Coronary artery (tissue), 2 donors: ENCODE measurements at places on chromosomes 6 and 20.

- no peak for DNase-seq
Observed at GRCh38 chr20:46401478-46401860, 4.9 kb downstream of the ELMO2 start.

DNA sequence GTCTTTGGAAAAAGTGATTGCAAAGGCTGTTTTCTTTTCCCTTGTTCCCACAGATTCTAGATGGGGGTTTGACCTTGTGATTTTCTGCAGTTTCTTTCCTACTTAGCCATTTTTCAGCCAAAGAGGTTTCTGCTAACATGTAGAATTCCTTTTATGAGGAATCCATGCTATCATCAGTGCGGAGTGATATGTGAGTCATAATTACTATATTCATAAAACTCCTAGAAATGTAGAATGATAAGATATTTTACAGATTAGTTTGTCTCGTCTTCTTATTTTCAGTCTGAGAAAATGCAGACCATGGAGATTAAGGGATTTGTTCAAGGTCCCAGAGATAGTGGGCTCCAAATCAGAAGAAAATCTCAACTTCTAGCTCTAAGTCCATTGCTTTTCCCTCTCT, 98.6 kb downstream of the KCNQ5 start:
- DNase-seq, result no peak

DNA sequence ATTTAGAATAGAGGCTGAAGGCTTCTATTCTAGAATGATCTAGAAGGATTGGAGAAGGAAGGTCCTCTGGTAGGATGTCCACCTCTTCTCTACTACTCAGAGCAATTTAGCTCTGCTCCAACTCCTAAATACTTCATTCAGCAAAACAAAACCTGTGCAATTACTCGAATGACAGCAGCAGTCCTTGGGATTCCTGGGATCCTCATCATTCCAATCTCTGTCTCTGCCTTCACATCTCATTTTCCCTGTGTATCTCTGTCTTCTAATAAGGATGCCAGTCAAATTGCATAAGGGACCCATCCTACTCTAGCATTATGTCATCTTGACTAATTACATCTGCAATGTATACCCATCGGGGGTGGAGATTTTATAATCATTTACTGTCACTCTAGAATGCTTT, 5.5 kb upstream of the AIG1 start:
- no peak for DNase-seq

GRCh38 chr20:48373555-48373934, 454.3 kb downstream of the PREX1 start:
- no peak for DNase-seq

DNA sequence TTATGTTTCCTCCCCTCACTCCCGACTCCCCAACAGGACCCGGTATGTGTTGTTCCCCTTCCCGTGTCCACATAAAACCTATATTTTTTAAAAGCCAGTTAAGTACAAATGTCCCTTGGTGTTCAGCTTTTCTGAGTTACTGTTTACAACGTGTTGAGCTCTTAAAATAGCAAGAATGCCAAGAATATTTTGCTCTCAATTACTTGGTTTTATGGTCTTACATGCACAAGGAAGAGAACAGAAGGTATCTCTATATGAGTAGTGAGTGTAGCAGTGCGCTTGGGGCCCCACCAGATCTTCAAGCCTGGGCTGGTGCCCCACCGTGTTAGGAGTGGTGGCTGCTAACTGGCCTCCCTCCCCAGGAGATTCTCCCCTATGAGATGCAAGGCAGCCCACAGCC, 75.3 kb downstream of the RIN2 start:
- DNase-seq, result no peak

GRCh38 chr20:3786126-3786484, 435 bp downstream of the CENPB start:
- DNase-seq, result no peak

GRCh38 chr6:125255201-125255600, 46.6 kb downstream of the HDDC2 start:
- DNase-seq, result no peak

DNA sequence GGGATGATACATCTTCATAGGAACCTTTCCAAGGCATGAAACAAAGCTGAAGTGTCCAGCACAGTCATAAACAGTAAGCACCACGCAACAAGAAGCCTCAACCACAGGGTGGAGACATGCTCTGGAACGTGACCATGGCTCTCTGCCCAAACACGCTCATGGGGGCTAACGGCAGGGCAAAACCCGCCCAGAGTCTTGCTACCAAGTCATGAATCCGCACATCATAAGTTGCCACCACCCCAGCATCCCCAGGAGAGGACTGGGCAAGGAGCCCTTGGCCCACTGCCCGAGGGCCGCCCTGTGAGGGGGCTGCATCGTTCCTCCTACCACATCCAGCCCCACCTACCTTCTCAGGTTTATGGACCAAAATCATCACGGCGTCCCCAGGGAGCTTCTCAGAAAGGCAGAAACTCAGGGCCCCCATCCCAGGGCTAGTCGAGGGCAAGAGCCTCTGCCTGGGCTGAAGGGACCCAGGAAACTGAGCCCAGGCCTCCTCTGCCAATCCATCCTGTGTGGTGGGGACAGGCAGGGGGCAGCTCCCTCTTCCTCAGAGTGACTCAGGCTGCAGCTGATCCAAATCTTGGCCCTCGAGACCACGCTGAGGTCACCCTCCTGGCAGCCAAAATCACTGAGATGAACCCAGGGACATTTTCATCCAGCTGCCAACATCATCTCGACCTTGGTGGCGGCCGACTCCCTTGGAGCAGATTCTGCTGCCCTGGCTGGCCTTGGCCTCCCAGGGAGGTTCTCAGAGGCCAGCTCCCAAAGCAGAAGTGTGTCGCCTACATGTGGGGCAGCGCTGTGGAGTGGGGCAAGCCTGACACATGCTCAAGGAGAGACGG, 42.6 kb downstream of the BMP7 start:
- DNase-seq, result no peak

DNA sequence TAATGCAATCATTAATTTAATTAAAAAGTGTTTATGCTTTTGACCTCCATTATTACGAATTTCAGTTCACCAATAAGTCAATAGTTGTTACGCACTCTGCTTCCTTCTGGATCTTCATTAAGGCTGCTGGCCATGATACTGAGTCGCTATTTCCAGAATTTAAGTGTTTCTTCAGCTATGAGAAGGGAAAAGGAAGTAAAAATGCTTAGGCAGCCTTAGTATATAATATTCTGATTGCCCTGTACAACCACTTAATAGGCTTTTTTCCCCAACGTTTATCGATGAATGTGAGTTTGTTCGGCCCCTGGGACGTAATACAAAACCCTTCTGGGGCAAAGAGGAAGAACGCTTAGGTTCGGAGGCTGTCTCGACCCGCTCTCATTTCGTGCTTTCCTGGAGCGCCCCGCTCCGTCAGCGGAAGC, 644 bp downstream of the OARD1 start:
- DNase-seq, result no peak

DNA sequence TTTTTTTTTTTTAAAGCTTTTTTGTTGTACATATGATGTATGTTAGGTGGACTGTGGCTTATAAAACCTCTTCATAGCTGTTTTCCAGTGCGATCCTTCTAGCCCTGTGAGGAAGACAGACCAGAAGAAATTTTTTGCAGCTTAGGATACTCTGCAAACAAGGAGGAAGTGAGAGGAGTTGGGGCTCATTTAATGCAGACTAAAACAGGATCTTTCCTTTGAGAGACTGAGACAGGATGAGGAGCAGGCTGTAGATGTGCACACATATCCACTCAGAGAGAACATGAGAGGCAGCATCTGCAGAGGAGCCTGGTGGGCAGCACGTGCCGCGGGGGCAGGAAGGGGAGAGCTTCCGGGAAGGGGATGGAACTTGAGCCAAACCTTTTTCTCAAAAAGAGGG, 45.7 kb downstream of the PPARD start:
- DNase-seq, result no peak

GRCh38 chr6:123118811-123119210, 122.8 kb downstream of the CLVS2 start:
- no peak for DNase-seq

DNA sequence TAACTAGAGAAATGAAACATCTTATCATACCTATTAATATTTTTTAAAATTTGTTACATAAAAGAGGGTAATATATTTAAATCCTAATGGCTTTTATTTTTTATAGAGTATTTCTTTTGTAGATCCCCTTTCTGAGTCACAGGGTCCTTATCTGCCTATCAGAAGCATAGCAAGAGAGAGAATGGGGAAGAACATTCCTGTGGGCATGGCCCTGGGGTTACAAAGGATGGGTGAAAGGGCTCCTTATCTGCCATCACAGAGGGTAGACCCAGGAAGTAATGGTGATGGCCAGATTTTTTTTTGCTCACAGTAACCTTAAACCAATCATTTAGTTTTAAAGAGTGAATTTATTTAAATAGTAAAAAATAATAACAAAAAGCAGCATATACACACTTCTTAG, 582.1 kb upstream of the HTR1E start:
- no peak for DNase-seq

GRCh38 chr6:129517288-129517687, 192.7 kb downstream of the ARHGAP18 start:
- DNase-seq, result no peak

GRCh38 chr6:90021711-90022110, 127.4 kb downstream of the GJA10 start:
- DNase-seq, result no peak

DNA sequence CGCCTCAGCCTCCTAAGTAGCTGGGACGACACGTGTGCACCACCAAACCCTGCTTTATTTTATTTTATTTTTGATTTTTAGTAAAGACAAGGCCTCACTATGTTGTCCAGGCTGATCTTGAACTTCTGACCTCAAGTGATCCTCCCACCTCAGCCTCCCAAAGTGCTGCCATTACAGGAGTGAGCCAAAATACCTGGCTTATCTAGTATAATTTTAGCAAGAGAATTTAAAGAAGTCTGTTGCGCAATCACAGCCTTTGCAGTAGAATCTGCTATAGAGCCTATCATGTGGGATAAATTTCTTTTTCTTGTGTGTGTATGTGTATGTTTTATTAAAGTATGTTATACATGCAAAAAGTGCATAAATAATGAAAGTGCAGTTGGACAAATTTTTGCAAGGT, 92.1 kb upstream of the ANKEF1 start:
- no peak for DNase-seq

GRCh38 chr6:165776691-165777090, 113.7 kb upstream of the PDE10A start:
- no peak for DNase-seq

DNA sequence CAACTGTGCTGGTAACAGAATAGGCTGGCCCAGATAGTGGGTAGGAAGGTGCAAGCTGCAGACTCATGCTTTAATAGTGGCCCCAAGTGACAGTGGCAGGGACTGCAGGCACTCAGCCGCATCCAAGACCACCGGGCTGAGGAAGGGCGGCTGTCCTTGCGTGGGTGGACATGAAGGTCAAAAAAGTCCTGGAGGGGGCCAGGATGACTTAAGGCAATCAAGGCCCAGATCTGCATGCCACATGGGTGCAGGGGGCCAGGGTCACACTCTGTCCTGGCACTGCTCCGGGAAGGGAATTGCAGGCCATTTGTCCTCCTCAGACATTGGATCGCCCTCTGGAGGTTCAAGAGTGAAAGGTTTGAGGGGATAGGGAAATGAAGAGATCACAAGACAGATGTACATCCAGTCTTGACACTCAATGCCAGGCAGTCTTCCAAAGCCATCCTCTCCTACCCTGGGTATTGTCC, 10.4 kb upstream of the VNN2 start:
- no peak for DNase-seq

DNA sequence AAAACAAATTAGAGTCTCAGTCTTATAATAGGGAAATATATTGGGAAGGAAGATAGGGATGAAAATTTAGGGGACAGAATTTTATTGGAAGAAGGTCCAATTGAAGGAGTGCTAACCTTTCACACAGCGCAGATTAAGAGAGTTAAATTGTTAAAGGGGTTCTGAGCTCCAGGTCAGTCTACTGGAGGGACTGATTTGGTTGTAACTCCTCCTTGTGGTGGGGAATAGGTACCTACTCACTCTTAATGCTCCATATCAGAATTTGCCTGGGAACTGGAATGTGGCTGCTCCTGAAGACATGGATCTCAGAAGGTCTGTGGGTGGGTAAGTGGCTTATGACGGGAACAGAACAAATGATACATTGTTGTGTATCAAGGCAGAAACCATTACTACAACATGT, 143.5 kb downstream of the FLRT3 start:
- no peak for DNase-seq

GRCh38 chr20:63625771-63626423, 1.0 kb downstream of the GMEB2 start:
- no peak for DNase-seq

DNA sequence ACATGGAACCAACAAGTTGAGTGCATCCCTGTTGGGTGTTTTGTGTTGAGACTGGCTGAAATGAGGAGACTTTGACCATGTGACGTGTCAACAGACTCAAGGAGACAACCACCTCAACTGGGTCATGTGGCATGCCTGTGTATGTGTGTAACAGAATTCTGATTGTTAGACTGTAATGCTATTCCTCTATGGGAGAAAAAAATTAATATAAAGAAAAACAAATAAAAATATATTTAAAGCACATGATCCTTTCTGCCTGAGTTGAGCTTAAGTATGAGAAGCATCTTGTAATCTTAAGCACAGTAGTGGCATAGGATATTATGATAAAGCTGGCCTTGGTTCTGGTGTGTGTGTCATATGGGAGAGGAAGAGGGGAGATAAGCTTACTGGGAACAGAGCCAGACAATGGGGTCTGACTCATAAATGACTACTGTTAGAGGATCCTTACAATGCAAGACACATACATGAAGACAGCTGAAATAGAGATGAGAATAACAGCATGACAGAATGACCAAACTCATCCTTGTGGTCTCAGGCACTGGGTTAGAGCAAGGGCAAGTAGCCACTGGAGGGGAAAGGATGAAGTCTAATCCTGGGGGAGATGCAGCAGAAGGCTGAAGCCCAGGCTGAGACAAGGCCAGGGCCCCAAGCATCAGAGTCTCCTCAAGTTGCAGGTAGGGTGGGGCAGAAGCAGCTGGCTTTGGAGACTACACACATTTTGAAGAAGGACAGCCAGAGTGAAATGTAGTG, 9.2 kb downstream of the TP53INP2 start:
- DNase-seq, result no peak

DNA sequence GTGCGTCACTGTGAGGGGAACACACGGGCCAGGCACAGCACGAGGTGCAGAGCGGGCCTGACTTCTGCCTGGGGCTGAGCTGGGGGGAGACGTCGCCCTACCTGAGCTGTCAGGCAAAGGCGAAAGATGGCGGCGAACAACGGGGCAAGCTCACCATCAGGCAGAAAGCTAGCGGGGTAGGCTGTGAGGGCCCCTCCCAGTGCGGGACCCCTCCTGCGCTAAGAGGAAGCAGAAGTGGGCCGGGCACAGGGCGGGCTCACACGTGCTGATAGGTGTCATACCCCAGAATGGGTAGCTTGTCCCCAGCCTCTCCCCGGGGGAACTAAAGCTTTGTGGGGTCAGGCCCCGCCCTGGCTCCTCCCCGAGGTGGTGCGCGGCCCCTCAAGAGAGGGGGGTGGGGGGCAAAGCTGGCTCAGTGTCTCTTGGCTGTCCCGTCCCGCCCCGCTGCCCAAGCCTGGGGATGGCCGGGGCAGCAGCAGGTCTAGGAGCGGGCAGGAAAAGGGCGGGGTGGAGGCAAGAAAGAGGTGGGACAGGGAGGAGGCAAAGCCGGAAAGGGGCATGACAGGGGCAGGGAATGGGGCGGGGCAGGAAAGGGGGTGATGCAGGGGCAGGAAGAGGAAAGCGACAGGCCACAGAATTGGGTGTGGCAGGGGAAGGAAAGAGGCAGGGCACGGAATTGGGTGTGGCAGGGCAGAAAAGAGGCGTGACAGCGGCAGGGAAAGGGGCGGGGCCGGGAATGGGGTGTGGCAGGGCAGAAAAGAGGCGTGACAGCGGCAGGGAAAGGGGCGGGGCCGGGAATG, 14.7 kb downstream of the UCKL1 start:
- no peak for DNase-seq

- DNase-seq, result no peak
Observed at GRCh38 chr6:169590376-169590939, 111.4 kb downstream of the WDR27 start.
